ENCODE measurements at places on chromosomes 3 and 15. TPM values are rescaled to one million over a fixed set of nuclear protein-coding genes. Genes with fewer than 3 reads are reported as not detected.

The DPP8 gene
- 28.5 TPM for total RNA-seq

The PIF1 gene
- 15.1 TPM for total RNA-seq

The A4GNT gene
- total RNA-seq = not detected

The DNAJA4 gene
- total RNA-seq = 6.3 TPM

The CDC25A gene
- 22.5 TPM for total RNA-seq

The ZNF774 gene
- 0.87 TPM for total RNA-seq

The ROBO1 gene
- 2.6 TPM for total RNA-seq

The ILDR1 gene
- total RNA-seq = not detected

The LRRC3B gene
- total RNA-seq = not detected

The EPHA3 gene
- 0.07 TPM for total RNA-seq

The CADPS gene
- not detected for total RNA-seq

The PCOLCE2 gene
- total RNA-seq = not detected

The DENND6A gene
- 15.5 TPM for total RNA-seq

The SHC4 gene
- 0.30 TPM for total RNA-seq

The RETNLB gene
- not detected for total RNA-seq

The NANOGP8 gene
- total RNA-seq = 0.20 TPM

The AHSG gene
- total RNA-seq = not detected

The HRH1 gene
- 11.2 TPM for total RNA-seq

The PIERCE2 gene
- total RNA-seq = 1.5 TPM

The GPR62 gene
- 0.20 TPM for total RNA-seq

The TMCO5A gene
- total RNA-seq = not detected

The NDN gene
- total RNA-seq = 16.1 TPM

The OR5K2 gene
- not detected for total RNA-seq

The FSTL1 gene
- total RNA-seq = 244 TPM

The SAMD7 gene
- not detected for total RNA-seq

The CCR4 gene
- total RNA-seq = 2.3 TPM

The SST gene
- not detected for total RNA-seq
